ENCODE measurements at places on chromosomes 5 and 9.

GRCh38 chr5:143657647-143658285 lies 154.2 kb upstream of the HMHB1 start:
- DNase-seq = no peak

- DNase-seq = no peak
Observed at GRCh38 chr9:133677126-133678010, 41.2 kb downstream of the DBH start.

DNA sequence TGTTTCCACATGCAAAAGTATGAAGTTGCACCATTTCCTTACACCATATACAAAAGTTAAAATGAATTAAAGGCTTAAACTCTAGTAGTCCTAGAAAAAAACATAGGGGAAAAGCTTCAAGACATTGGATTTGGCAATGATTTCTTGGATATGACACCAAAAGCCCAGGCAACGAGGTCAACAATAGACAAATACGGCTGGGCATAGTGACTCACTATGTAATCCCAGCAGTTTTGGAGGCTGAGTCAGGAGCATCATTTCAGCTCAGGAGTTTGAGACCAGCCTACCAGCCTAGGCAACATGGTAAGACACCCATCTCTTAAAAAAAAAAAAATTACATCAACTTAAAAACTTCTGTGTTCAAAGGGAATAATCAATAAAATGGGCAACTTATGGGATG lies 30.9 kb upstream of the SREK1 start:
- DNase-seq = no peak

DNA sequence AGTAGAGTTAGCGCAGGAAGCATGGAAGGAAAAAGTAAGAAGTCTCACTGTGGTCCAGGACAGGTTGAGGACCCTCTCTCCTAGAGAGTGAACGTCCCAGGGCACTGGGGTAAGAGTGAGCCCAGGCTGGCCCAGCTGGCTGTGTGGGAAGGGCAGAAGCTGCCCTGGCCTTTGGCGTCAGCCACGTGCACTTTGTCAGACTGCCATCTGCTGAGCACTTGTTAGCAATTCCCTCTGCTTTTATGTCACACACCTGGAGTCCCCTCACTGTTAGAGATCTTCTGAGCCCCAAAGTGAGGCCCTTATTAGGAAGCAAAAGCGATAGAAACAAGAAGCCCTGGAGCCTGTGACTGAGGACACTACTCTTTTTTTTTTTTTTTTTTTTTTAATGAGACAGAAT lies 79.1 kb downstream of the UGCG start:
- DNase-seq = no peak

- no peak for DNase-seq
Observed at GRCh38 chr9:16278326-16278999, 592.0 kb downstream of the BNC2 start.

DNA sequence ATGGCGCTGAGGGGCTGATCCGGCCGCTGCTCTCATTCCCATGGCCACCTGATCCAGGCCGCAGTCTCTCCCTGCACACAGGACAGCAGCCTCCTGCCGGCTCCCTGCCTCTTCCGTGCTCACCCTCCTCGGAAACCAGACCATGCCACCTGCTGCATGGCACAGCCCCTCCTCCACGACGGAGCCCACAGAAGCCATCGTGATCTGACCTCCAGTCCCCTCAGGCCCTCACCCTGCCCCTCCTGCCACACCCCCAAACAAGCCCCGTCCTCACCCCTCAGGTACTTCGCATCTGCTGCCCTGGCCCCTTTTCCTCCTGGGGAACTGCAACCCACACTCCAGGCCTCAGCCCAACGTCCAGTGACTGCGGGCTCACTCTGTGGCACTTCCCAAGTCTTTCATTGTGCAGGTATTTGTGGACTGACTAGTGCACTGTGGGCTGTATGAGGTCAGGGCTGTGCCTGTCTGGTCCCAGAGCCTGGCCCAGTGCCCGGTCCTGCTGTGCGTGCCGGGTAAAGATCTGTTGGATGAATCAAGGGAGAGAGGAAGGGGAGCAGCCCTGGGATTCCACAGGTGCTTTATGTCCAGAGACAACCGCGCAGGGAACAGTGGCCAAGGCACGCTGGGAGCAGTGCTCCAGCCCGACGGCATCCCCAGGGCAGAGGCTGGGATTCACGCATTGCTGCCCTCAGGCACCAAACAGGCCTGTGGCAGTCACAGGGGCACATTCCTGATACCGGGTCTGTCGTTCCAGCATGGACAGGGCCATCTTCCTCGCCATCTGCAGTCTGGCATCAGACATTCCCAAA lies 86.1 kb downstream of the ADAMTS2 start:
- no peak for DNase-seq

DNA sequence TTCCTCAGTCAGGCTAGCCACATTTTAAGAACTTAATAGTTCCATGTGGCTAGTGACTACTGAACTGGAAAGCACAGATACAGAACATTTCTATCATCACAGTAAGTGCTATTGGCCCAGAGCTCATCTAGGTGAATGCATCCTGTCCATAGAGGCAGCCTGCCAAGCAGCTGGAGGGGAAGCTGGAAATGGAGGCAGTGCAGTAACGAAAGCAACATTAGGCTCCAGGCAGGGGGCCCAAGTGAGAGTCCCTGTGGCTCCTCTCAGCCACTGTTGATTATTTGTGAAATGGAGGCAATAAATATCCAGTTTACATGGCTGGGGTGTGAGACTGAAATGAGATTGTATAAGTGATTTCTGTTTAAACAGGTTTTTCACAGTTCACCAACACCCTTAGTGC lies 227.2 kb upstream of the KLF9 start:
- no peak for DNase-seq

DNA sequence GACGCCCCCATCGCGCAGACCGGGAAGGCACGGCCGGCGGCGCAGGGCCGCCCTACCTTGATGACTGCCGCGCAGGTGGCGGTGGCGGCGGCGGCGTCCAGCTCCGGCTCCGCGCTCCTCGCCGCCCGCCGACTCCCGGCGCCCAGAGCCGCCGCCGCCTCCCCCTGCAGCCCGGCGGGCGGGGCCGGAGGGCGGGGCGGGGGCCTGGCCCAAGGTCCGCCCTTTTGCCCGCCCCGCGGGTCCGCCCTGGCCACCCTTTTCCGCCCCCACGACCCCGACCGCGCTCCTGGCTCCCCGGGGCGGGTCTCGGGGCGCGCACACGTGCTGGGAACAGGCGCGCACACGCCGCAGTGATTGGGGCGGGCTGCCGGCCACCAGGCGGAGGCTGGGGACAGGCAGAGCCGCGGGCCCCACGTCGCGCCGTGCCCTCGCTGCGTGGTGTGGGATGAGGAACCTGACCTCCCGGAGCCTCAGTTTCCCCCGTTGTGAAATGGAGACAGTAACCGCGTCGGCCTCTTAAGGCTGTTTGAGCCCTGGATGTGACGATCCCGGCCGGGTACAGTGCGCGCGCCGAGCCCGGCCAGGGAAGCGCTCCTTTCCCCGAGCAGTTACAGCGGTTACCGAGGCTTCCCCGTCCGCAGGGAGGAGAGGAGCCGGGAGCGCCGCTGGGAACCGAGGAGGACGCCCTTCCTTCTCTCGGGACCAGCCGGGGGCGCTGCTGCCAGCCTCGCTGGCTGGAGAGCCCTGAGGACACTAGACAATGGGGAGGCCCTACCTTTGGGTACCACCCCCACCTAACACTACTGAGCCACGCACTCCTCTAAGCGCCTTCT lies at the start of gene CORO2A:
TSS of gene CORO2A (minus strand) at position 135 of the 833 bp plus-strand sequence. CDS start 34,977 bp downstream, outside the sequence.
- DNase-seq = peak; percentile 35

DNA sequence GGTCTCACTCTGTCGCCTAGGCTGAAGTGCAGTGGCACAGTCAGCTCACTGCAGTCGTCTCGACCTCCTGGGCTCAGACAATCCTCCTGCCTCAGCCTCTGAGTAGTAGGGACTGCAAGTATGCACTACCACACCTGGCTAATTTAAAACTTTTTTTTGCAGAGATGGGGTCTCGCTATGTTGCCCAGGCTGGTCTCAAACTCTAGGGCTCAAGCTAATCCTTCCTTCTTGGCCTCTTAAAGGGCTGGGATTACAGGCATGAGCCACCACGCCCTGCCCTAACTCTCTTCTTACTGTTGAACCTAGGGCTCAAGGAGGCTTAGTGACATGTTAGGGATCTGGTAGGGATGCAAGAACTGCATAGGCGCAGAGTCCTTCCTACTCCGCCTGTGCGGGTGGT lies 65.3 kb downstream of the SNX30 start:
- DNase-seq = no peak

GRCh38 chr5:145246961-145247744 lies 588.0 kb downstream of the PRELID2 start:
- DNase-seq = no peak

DNA sequence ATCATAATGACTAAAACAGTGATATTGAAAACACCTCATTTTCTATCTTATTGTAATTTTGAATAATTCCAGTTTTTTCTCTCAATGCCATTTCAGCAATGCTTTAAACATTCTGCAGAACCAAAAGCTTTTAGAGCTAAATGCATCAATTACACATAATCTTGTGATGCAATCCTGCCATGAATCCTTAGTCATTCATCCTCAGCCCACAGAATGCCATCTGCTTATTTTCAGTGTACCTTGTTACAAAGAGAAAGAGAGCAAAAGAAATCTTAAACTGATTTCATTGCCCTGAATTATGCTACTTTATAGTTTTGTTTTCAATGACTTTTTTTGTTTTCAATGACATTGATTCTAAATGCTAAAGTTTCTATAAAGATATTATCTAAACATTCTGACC lies 1234.8 kb upstream of the C9orf72 start:
- no peak for DNase-seq

GRCh38 chr9:92514635-92515034 lies 21.2 kb downstream of the ECM2 start:
- DNase-seq = no peak

GRCh38 chr5:67896311-67896929 lies 319.1 kb upstream of the PIK3R1 start:
- DNase-seq = no peak

DNA sequence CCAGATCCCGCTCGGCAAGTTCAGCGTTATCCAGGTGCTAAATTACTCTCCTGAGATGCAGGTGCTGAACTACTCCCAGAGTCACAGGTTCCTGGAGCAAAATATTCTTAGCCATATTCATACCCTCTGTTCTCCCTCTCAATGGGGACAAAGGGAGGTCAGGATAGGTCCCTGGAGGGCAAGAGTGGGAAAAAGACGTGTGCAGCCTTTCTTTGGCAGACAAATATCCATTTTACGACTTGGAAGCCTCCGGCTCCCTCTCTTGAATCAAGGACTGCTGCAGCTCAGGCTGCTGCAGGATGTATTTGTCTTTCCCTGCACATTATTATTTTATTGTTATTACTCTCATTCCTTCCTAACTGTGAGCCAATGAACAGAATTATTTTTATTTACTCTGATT lies 590.2 kb downstream of the NR2F1-AS1 start:
- no peak for DNase-seq

DNA sequence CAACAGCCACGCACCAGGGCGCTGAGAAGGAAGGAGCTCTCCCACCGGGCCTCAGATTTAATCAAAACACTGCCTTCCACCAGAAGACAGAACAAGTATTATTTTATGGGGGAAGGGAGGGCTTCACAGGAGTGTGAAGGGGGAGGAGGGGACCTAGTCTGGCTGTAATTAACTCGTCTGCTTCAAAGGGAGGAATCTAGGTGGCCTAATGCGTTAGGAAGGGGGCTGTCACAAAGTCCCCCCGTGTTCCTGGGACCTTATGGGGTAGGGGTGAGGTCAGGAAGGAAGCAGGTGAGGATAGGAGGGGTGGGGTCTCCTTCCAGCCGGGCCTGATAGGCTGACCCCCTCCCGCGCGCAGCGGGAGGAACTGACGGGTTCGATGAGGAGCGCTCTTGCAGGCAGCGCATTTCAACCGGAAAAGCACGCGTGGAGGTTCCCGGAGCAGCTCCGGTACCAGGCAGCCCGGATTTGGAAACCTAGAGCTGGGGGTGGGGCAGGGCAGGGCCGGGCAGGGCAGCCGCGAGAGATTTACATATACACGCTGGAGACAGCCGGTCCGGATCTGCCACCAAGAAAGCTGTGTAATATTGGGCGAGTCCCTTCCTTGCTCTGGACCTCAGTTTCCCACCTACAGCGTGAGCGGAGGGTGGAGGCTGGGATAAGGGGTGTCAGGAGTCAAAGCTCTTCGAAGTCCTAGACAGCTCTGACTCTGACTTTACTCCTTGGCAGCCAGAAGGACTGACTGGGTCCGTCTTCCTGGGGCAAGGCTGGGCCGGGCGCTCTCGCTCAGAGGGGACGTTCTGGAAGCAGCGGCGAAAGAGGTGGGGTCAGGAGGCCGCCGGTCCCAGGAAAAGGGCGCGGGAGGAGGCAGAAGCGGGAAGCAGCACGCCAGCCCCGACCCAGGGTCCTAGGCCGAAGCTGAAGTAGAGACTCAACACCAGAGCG lies 1.8 kb downstream of the SHB start:
- no peak for DNase-seq

DNA sequence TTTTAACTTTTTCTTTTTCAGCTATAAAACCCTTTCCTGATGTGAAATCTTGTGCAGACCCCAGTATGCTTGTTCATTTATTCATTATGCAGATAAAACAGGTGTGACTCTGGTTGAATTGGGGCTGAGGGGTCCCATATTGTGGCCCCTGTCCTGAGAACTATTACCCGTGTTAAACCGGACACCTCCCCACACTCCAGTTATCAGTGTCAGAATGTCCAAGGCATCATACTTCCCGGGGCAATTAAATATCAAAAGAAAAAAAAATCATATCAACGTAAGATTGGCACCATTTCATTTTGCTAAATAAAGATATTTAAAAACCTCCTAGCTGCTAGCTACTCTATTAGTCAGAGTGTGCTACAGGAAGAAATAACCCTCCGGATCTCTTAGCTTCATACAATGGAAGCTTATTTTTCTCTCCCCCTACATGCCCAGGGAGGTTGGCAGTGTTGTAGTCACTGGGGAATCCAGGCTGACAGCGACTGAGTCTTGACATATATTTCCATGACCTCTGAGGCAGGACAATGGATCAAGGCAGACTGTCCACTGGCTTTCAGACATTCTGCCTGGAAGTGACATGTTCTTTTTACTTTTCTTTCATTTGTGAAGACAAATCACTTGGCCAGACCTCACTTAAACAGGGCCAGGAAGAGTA lies 170.0 kb downstream of the SEC61B start:
- no peak for DNase-seq

GRCh38 chr5:107217721-107218130 lies 453.0 kb downstream of the EFNA5 start:
- peak; percentile 19 for DNase-seq

DNA sequence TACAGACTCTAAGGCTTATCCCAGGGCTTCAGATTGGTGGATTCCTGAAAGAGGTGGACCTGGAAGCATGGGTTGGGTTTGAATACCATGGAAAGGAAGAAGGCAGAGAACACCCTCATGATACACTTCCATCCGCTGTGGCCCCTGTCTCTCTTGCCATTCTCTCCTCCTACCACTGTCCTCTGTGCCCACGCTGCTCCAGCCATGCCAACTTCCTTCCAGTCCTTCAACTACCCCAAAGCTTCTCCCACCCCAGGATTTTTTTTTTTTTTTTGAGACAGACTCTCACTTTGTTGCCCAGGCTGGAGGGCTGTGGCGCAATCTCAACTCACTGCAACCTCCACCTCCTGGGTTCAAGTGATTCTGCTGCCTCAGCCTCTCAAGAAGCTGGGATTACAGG lies 1.7 kb upstream of the SPARC start:
- no peak for DNase-seq

Measured in midbrain (tissue), 1 donor.